ENCODE measurements at places on chromosomes 12 and 14.

DNA sequence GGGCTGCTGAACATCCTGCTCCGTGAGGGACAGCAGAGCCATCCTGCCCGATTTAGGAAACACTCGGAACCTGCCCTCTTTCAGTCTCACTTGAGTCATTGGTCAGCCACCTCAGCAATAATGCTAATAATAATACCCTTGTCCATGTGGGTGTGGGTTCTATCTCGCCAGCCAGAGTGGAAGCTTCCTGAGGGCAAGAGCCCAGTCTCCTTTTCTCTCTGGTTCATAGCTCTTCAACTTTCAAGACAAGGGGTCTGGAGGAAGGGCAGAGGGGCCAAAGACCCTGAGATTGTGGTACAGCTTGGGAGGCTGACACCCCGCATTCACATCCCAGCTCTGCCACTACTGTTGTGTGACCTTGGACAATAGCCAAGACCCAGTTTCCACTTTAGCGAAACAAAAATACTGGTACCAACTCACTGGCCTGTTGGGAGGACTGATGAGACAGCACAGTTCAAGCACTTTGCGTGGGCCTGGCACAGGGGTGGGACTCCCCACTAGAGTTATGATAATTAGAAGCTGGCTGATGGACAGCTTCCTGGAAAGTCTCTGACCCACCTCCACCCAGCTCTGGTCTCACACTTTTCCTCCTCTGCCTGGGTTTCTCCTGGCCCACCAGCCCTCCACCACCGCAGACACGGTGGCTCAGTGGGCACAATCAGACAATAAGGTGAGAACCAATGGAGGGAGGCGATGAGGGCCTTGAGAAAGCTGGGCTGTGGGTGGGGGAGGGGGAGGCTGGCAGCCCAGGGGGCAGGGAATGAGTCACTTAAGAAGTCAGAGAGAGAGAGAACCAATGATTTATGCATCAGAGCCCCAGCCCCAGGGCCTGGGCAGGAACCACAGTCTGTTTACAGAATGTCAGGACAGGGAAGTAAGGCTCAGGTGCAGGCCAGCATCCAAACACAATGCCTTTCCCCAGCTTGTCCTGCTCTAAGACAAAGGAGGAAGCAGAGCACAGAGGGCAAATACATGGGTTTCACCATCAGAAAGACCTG, 9.6 kb downstream of the FAIM2 start:
- DNase-seq = no peak

DNA sequence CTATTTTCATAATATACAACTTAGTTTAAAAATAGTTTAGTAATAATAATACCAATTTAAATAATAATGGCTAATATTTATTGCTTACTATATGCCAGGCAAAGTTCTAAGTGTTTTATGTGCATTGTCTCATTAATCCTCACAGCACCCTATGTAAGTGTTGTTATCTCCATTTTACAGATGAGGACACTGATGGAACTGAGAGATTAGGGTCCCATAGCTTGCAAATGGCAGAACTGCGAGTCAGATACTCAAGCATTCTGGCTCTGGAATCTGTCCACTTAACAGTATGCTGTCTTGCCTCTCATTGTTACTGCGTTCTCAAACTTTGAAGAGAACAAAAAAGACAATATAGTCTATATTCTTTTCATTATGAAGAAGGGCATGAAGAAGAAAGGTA, 19.0 kb downstream of the AP5M1 start:
- DNase-seq = no peak

DNA sequence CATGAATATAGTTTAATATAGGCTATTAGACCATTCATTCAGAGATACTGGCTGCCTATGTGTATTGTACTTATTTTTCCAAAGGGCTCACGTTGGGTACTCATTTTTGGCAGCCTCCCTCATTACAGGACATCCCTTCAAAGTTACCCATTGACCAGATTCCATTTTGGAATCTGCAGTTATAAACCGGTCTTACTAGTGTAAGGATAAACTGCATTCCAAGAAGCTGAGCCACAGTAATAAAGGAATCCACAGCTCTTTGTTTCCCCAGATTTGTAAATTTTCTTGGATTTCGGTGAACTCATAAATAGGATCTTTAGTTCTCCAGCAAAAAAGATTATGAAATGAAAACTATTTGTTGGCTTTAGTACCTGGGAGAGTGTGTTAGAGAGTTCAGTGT, 18.9 kb upstream of the CFL2 start:
- no peak for DNase-seq

- no peak for DNase-seq
Measured at GRCh38 chr12:44703182-44703910, 172.8 kb downstream of the NELL2 start.
